Left ventricle myocardium inferior (tissue), 1 donor: ENCODE measurements at places on chromosomes 13 and 19. TPM values are rescaled to one million over a fixed set of nuclear protein-coding genes. Genes with fewer than 3 reads are reported as not detected.

DNA sequence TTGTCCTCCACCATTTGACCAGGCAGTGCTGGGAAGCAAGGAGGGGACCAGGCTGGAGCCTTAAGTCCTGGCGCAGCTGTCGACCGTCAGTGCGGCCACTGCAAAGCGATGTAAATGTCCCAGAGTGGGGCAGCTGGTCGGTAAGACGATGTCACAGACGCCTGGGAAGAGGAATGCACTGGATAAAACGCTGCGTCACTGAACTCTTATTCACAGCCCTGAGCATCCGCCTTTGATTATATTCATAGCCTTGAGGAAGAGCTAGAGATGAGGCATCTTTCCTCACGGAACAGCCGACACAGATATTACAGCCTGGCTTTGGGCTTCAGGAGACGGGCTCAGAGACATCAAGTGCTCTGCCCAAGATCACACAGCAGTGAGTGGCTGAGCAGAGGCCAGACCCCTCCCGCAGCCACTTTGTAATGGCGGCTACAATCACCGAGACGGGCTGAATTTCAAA is 17.6 kb upstream of the TUBGCP3 start:
- DNase-seq, result no peak
- peak overlapping the region; percentile 57 for H3K27ac ChIP-seq
- no peaks in the 10 kb centered on the region for H3K36me3 ChIP-seq
- H3K4me1 ChIP-seq, result peaks cover 11% of the 10 kb centered on the region

DNA sequence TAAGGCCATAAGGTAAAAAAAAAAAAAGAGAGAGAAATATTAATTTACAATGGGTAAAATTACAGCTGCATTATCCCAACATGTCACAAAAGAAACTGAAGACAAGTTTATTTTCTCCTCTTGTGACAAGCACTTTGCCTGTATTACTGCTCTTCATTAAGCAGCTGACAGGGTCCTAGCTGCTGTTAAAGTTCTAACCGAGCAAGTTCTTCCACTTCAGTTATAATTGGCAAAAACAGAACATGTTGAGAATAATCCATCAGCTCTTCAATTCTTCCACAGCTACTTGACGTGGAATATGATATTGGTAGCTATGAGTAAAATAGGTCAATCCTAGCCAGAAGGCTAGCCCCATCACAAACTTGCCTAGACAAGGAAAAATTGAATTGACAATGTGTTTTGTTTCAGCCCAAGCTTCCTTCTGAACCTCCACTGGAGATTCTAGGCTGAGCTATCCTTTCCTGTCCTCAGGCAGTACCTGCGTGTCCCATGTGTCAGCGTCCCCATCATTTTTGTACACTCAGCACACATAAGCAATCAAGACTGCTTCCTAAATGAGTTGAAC is 32.2 kb upstream of the DOCK9 start:
- DNase-seq, result no peak
- H3K27me3 ChIP-seq, result no peaks in the 10 kb centered on the region
- H3K4me1 ChIP-seq, result peaks cover 45% of the 10 kb centered on the region
- no peaks in the 10 kb centered on the region for H3K36me3 ChIP-seq
- H3K4me3 ChIP-seq, result no peak overlapping the region

DNA sequence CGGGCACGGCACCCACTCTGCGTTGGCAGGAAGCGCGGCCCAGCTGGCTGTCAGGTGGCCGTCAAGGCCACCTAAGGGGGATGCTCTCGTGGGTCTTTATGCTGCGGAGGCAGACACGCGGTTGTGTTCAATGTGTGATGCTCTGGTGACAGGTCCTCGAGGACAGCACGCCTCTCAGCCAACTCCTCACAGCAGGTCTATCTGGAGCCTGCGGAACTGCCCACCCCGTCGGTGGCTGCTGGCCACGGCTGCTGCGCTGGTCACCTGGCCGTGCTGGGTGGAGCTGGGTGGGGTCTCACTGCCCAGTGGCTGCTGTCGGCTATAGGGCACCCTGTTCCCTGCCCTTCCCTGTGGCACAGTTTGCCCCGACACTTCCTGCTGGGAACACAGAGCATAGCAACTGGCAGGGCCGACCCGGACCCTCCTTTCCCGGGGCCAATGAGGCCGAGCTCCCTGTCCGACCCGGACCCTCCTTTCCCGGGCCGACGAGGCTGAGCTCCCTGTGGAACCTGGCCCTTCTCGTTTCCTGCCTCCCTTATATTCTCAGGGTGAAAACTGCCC is 14.3 kb upstream of the F7 start:
- peaks cover 53% of the 10 kb centered on the region for H3K36me3 ChIP-seq
- no peak overlapping the region for H3K4me3 ChIP-seq
- no peaks in the 10 kb centered on the region for H3K27me3 ChIP-seq
- no peak overlapping the region for H3K27ac ChIP-seq

DNA sequence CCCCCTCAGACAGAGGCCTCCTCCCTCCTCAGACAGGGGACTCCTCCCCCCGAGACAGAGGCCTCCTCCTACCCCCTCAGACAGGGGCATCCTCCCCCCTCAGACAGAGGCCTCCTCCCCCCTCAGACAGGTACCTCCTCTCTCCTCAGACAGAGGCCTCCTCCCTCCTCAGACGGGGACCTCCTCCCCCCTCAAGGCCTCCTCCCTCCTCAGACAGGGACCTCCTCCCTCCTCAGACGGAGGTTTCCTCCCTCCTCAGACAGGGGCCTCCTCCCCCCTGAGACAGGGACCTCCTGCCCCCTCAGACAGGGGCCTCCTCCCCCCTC is 13.9 kb downstream of the C3 start:
- H3K4me1 ChIP-seq, result no peaks in the 10 kb centered on the region
- DNase-seq, result no peak
- no peak overlapping the region for H3K4me3 ChIP-seq

Gene NLRP4
- not detected for total RNA-seq

Gene COX6B1
- 1,365 TPM for total RNA-seq

Gene SLC25A41
- 0.16 TPM for total RNA-seq

- no peaks in the 10 kb centered on the region for H3K27me3 ChIP-seq
- H3K4me3 ChIP-seq, result peak overlapping the region; percentile 25
- peak overlapping the region; percentile 88 for H3K27ac ChIP-seq
- peak; percentile 59 for DNase-seq
- peaks cover 12% of the 10 kb centered on the region for H3K36me3 ChIP-seq
Observed at GRCh38 chr13:110314516-110315245, 7.6 kb downstream of the COL4A2 start.

Gene KCTD15
- total RNA-seq, result 9.9 TPM

GRCh38 chr19:54387991-54388801 is 23.5 kb upstream of the LAIR1 start:
- peak overlapping the region; percentile 47 for H3K4me3 ChIP-seq
- H3K27ac ChIP-seq, result peak overlapping the region; percentile 9
- H3K4me1 ChIP-seq, result peaks cover 12% of the 10 kb centered on the region
- no peaks in the 10 kb centered on the region for H3K36me3 ChIP-seq
- H3K27me3 ChIP-seq, result peaks cover 82% of the 10 kb centered on the region

Gene KLF1
- not detected for total RNA-seq

Gene MEIOSIN
- not detected for total RNA-seq

Gene TMEM150B
- total RNA-seq, result 2.0 TPM

GRCh38 chr19:23312515-23312914 is 62.3 kb upstream of the ZNF724 start:
- DNase-seq, result no peak
- no peak overlapping the region for H3K4me3 ChIP-seq
- no peak overlapping the region for H3K27ac ChIP-seq
- H3K4me1 ChIP-seq, result no peaks in the 10 kb centered on the region
- H3K27me3 ChIP-seq, result no peaks in the 10 kb centered on the region
- H3K36me3 ChIP-seq, result peaks cover 3% of the 10 kb centered on the region
